NCI-H69 (cell line): ENCODE measurements at places on chromosomes 11 and 22.

GRCh38 chr11:10524471-10524870, 16.5 kb downstream of the RNF141 start:
- no peak for DNase-seq

DNA sequence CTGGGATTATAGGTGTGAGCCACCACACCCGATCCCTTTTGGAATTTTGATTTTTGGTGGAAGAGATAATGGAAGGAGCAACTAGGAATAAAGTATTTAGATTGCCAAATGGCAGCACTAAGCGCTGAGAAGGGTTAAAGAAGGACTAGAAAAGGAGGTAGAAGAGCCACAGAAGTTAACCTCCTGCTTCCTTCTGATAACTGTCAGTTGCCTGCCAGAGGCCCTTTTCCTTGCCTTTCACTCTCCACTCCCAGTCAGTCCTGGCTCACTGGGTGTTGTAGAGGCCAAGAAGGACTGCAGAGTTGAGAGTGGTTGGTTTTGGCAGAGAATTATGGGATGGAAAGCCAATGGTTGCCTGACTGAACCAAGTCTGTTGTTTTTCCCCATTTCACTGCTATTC, 19.3 kb downstream of the ZC3H12C start:
- DNase-seq, result no peak

DNA sequence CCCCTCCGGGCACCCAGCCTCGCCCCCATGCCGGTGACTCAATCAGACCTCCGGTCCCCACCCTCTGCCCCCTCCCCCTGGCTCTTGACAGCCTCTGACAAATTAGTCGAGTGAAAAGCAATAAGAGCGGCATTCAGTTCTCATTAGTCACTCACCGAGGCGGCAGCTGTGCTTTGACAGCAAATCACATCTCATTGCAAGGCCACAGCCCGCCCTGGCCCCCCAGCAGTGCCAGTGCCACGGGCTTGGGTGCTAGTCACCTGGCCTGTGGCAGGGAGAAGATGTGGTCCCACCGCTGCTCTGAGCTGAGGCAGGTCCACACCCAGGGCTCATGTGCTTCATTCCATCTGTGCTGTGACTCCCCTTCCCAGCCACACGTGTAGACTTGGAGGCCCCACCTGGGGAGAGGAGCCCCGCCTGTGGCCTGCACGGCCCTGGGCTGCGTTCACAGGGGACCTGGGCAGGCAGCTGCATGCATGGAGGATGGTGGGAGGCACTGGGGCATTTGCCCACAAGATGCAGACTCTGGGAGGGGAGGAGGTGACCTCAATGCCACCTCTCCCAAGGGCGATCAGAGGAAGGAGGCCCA, 7.4 kb upstream of the TH start:
- DNase-seq, result peak; percentile 84

GRCh38 chr11:102928247-102928646, 27.3 kb downstream of the MMP13 start:
- no peak for DNase-seq

- peak; percentile 73 for DNase-seq
Measured at GRCh38 chr22:17430412-17430811, 61.2 kb downstream of the CECR2 start.

DNA sequence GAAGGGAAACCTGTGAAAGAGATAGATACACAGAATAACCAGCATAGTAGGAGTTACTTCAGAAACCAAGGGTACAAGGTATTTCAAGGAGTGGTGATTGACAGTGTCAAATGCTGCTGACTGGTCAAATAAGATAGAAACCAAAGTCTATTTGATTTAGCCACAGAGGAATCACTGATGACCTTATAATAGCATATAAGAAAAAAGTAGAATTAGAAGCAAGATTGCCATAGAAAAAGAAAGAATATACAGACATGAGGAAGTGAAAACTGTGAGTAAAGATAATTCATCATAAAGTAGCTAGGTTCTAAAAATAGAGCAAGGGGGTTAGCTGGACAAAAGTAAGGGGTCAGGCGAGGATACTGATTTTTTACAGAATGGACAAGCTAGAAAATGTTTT, 14.2 kb downstream of the ZBTB44 start:
- DNase-seq, result no peak
